ENCODE measurements at places on chromosomes 16 and 17.

GRCh38 chr16:85961988-85962915, 63.3 kb downstream of the IRF8 start:
- no peak overlapping the region for H3K27ac ChIP-seq
- H3K27me3 ChIP-seq, result peaks cover 4% of the 10 kb centered on the region
- no peaks in the 10 kb centered on the region for H3K36me3 ChIP-seq
- no peak for DNase-seq
- no peaks in the 10 kb centered on the region for H3K4me1 ChIP-seq

DNA sequence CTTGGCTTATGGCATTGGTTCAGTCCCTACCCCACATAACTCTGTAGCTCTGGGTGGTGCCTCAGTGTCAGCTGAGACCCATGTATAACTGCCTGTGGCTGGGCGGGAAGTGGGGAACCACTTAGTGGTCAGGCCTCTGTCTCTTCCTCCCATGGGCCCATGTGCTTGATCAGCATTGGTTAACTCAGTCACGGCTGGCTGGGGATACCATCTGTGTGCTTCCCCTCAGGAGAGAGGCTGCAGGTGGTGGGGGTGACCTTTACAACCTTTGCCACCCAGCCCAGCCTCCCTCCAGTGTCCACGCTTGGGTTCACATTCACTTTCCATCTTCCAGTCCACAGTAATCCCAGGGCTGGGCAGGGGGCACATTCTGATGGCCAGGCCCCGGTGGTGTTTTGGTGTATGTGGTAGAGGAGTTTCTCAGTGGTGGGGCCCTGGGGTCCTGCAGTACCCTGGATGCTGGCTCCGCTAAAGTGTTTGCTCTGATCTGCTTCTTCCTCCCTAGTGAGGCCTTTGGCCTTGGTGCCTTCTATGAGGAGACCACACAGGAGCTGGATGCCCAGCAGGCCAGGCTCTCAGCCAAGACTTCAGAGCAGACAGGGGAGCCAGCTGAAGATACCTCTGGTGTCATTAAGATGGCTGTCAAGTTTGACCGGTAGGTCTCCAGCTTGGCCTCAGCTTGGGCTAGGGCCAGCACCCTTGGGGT, 10.2 kb upstream of the NFATC3 start:
- H3K4me1 ChIP-seq, result peaks cover 40% of the 10 kb centered on the region
- no peaks in the 10 kb centered on the region for H3K27me3 ChIP-seq
- H3K4me3 ChIP-seq, result no peak overlapping the region
- H3K27ac ChIP-seq, result peak overlapping the region; percentile 8
- H3K36me3 ChIP-seq, result peaks cover 65% of the 10 kb centered on the region

GRCh38 chr17:35313875-35314409, 59.5 kb downstream of the SLFN11 start:
- no peaks in the 10 kb centered on the region for H3K4me1 ChIP-seq
- no peak for DNase-seq
- H3K27me3 ChIP-seq, result no peaks in the 10 kb centered on the region
- no peak overlapping the region for H3K4me3 ChIP-seq
- no peak overlapping the region for H3K27ac ChIP-seq

DNA sequence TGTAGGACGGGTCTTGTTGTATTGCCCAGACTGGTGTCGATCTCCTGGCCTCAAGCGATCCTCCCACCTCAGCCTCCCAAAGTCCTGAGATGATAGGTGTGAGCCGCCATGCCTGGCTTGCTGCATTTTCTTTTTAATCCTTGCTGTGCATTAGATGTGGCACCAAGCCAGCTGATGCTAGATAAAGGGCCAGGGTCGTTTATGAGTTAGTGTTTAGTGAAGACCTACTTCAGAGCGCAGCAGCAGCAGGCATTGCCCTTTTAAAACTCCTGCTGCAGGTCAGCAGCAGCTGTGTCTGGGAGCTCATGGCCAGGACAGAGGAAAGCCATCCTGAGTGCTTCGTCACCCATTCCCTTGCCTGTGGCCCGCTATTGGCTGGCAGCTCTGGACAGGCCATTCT, 237.3 kb downstream of the CCDC182 start:
- no peaks in the 10 kb centered on the region for H3K4me1 ChIP-seq
- H3K27me3 ChIP-seq, result no peaks in the 10 kb centered on the region
- no peak overlapping the region for H3K27ac ChIP-seq
- peaks cover 8% of the 10 kb centered on the region for H3K36me3 ChIP-seq
- no peak for DNase-seq
- no peak overlapping the region for H3K4me3 ChIP-seq

DNA sequence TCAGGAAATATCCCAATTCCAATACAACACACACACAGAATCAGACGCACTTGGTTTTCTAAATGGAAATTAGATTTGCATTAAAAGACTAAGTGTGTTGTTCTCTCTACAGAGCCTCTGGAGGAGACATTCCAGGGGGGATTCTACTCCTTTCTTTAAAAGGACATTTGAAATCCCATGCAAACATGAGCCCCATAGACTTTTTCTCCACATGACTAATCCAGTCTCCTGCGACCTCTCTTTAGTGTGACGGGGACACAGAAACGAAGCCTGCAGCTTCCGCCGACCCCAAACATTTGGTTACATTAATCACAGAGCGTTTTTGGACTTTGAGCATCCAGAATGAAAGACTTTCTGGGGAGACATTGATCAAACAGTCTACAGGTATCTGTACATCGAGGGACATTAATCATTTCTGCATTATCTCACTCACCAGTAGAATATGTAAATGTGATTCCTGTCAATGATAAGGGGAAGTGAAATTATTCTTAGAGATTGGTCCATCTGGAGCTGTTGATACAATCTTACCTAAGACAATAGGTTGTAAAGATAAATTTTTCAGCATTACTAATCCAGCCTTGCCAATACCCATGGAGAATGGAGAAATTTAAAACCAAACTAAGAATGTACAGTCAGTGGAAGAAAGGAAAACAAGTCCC, 103.4 kb upstream of the IRX3 start:
- H3K27ac ChIP-seq, result no peak overlapping the region
- DNase-seq, result no peak
- no peaks in the 10 kb centered on the region for H3K4me1 ChIP-seq
- H3K36me3 ChIP-seq, result no peaks in the 10 kb centered on the region

DNA sequence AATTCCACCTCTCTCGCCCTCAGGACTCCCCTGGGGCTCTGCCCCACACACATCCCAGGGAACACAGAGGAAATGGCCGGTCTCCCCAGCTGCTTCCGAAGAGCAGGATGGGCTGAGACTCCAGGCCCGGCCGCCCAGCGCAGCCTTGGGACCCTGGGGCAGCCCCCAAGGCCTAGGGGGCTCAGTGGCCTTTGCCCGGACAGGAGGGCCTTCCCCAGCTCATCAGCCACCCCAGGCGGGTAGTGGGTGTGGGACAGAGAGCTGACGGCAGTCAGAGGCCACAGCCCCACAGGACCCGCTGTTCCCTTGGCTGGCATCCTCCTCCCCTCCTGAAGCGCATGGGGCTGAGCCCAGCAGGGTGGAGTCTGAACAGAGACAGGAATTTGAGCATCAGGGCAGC, 6.2 kb upstream of the CBFA2T3 start:
- no peaks in the 10 kb centered on the region for H3K36me3 ChIP-seq
- DNase-seq, result no peak

DNA sequence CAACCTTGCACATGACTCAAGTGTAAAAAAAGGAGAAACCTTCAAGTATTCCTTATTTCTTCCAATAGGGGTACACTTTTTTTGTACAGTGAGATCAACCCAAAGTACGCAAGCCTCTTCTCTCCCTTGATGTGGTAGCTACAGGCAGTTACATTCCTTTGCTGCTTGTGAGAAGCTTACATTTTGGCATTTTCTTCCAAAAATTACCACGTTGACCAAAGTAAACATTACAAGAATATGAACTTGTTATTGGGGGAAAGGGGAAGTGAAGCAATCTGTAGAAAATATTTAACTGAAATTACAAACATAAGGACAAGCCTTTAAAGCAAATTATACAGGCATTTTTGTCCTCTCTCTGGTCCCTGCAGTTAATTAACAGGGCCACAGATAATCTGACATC, 97.0 kb upstream of the TOB1 start:
- no peaks in the 10 kb centered on the region for H3K27me3 ChIP-seq
- no peak overlapping the region for H3K27ac ChIP-seq
- no peak overlapping the region for H3K4me3 ChIP-seq
- H3K36me3 ChIP-seq, result no peaks in the 10 kb centered on the region

GRCh38 chr17:60311936-60312335, 80.0 kb downstream of the USP32 start:
- H3K27ac ChIP-seq, result no peak overlapping the region
- H3K36me3 ChIP-seq, result no peaks in the 10 kb centered on the region
- DNase-seq, result no peak
- H3K27me3 ChIP-seq, result no peaks in the 10 kb centered on the region
- peaks cover 11% of the 10 kb centered on the region for H3K4me1 ChIP-seq

DNA sequence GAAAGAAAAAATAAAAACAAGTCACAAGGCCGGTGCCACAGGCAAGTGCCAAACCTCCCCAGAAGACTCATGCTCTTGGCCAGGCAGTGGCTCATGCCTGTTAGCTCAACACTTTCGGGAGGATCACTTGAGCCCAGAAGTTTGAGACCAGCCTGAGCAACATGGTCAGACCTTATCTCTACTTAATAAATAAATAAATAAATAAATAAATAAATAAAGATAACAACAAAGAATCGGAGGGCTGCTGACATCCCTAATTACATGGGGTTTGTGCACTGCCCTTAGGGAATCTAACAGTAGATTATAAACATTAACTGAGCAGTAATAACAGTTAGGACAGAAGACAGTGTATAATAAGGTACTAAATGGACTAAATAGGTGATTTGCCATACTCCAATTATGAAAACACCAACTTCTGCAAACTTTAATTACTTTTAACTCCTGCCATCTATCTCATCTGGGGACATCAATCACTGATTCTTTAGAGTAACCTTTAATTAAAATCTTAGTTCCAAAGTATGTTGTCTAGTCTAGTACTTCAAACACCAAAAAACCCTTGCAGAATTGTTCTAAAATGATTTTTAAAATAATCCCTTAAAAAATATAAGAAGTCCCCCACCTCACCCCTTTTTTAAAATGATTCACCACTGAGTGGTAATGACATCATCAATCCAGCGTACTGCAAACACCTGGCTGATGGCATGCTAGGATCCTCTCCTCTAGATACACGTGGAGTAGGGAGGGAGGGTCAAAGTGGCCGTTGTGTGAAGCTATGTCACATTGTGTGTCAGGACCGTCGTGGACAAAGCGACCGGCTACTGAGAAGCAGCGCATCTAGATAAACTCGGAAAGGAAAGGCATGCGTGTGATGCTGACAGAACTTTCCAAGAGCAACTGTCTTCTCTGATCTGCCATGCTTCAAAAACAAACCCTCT, 28.5 kb downstream of the CYTH1 start:
- peaks cover 83% of the 10 kb centered on the region for H3K4me1 ChIP-seq
- H3K27ac ChIP-seq, result peak overlapping the region; percentile 93
- no peaks in the 10 kb centered on the region for H3K27me3 ChIP-seq
- no peaks in the 10 kb centered on the region for H3K36me3 ChIP-seq
- no peak overlapping the region for H3K4me3 ChIP-seq

GRCh38 chr16:4994719-4995434, 36.7 kb downstream of the SEC14L5 start:
- no peaks in the 10 kb centered on the region for H3K4me1 ChIP-seq
- H3K27me3 ChIP-seq, result peaks cover 31% of the 10 kb centered on the region
- DNase-seq, result no peak
- H3K27ac ChIP-seq, result no peak overlapping the region
- no peak overlapping the region for H3K4me3 ChIP-seq

- peaks cover 100% of the 10 kb centered on the region for H3K4me1 ChIP-seq
- H3K27me3 ChIP-seq, result no peaks in the 10 kb centered on the region
- H3K4me3 ChIP-seq, result no peak overlapping the region
- peak overlapping the region; percentile 98 for H3K27ac ChIP-seq
Measured at GRCh38 chr17:72404872-72405271, 284.1 kb downstream of the SOX9 start.

DNA sequence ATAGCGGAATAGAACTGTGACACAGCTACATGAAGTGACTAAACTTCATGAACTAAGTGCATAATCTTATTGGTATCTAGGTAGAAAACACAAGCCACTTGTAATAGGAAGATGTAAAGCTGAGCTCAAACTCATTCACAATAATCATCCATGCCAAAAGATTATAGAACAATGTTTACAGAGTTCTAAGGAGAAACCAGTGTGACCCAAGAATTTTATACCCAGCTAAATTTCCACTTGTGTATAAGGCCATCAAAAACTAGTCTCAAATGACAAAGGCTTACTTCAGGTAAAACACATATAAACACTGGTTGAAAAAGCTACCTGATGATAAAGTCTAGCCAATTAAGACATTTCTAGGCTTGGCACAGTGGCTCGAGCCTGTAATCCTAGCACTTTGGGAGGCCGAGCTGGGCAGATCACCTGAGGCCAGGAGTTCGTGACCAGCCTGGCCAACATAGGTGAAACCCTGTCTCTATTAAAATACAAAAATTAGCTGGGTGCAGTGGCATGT, 16.9 kb upstream of the CPD start:
- H3K27ac ChIP-seq, result no peak overlapping the region
- H3K36me3 ChIP-seq, result no peaks in the 10 kb centered on the region
- peaks cover 21% of the 10 kb centered on the region for H3K4me1 ChIP-seq

GRCh38 chr16:1560866-1561265, 27.4 kb downstream of the TMEM204 start:
- DNase-seq, result no peak
- no peaks in the 10 kb centered on the region for H3K4me1 ChIP-seq
- no peaks in the 10 kb centered on the region for H3K27me3 ChIP-seq
- no peak overlapping the region for H3K27ac ChIP-seq

GRCh38 chr16:8905168-8905762, 23.1 kb downstream of the LITAFD start:
- H3K27me3 ChIP-seq, result no peaks in the 10 kb centered on the region
- peak; percentile 59 for DNase-seq
- no peak overlapping the region for H3K27ac ChIP-seq
- H3K36me3 ChIP-seq, result peaks cover 60% of the 10 kb centered on the region

DNA sequence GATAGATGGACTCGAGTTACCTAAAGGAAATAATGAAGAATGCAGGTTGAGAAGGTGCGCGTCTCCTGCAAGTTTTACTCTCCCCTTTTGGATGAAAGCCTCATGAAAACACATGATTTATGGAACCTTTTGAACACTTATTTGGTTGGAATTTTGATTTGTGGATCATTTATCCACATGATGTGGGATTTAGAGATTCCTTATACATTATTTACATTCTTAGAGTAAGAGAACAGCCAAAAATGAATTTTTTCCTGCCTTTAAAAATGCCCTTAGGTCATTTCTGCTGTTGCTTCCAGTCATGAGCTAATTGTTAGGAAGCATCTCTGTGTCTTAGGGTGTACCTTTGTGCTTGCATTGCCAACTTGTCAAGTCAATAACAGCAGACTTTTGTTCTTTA, 99.9 kb downstream of the RPTOR start:
- H3K27me3 ChIP-seq, result no peaks in the 10 kb centered on the region
- H3K4me1 ChIP-seq, result peaks cover 7% of the 10 kb centered on the region
- no peak for DNase-seq
- H3K4me3 ChIP-seq, result no peak overlapping the region
- peaks cover 15% of the 10 kb centered on the region for H3K36me3 ChIP-seq
- H3K27ac ChIP-seq, result no peak overlapping the region
